GM04504 (cell line): ENCODE measurements at places on chromosomes 2 and 18.

GRCh38 chr2:237035781-237036475 lies 49.8 kb upstream of the COPS8 start:
- no peak for DNase-seq

DNA sequence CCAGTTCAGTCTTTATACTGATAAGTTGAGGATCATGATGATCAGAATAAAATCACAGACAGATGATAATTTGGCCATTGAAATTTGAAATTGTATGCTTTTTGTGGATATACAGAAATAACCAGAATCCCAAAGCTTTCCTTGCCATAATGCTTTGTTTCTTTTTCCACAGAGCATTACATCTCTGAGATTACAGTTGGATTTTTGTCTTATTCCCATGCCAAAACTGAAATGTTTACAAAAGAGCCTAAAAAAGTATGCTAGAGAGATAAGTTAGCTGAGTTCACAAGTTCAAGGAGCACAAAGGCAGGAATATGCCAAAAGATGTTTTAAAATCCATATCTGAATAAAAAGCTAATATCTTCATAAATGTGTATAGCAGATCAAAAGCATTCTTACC lies 321.3 kb downstream of the PID1 start:
- no peak for DNase-seq

GRCh38 chr2:128611421-128612320 lies 293.0 kb upstream of the HS6ST1 start:
- DNase-seq, result no peak

GRCh38 chr18:9362869-9363268 lies 28.3 kb downstream of the TWSG1 start:
- DNase-seq, result no peak

- no peak for DNase-seq
Measured at GRCh38 chr2:106011380-106011779, 182.7 kb downstream of the UXS1 start.

DNA sequence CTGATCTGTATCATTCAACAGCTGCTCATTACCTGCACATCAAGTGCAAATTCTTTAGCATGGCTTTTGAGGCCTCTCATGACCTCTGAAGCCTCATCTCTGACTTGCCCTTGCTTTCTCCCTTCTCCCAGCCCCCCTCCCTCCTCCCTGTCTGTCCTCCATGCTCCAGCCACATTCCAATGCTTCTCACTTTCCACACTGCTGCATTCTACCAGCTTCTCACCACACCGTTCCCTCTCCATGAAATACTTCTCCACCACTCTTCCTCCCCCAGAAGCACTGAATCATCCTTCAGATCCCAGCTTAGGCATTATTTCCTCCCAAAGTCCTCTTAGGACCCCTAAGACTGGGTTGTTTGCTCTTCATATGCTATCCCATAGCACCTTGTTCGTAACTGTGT lies 26.9 kb downstream of the GCG start:
- DNase-seq, result no peak

DNA sequence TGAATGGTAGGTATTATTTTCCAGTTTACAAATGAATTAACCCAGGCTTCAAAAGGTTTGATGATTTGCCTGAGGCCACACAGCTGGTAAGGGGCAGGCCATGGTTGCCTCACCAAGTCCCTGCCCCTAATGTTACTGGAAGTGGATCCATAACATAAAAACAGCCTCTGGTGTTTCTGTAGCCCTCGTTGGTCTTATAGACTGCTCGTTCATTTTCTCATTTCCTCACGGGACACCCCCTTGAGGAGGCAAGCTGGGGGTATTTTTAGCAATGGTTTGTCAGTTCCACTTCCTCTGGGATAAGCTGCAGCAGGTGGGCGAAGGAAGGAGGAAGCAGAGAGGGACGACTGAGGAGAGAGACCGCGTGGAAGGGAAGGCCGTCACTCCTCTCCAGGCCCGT lies 32.9 kb upstream of the NDUFV2 start:
- no peak for DNase-seq

DNA sequence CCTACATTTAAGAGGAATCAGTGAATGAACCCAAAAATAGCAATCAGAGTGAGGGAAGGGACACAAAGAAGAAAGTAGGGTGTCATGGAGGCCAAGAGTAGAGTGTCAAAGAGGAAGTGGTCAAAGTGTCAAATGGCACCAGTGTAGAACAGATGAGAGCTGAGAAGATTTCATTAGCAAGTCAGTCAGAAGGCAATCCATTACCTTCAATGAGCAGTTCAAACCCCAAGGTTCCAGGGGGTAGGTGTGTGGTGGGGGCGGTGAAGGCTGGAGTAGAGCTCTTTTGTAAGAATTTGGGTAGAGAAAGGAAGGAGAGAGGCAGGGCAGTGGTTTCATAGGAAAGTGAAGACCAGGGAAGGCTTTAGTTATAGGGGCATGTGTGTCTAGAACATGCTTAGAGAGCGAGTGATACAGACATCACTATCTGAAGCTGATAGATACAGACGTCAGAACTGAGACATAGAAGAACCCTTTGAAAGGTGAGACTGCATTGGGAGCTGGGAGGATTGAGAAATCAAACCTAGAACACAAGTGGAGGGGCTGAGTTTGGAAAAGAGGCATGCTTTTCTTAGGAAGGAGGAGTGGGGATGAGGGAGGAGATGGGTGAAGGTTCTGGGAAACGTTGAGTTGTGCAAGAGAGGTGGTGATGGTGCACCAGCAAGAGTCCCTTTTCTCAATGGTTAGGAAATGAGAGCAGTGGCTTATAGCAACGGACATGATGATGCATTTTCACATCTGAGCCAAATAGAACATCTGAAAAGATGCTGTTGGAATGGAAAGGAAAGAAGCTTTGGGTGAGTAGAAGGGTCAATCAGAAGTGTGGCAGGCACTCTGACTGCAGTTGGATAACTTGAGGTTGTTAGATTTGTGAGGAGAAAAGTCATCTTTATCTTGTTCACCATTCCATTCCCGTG lies 48.9 kb upstream of the IL1RL1 start:
- DNase-seq, result no peak

GRCh38 chr2:207930747-207931146 lies 94.6 kb downstream of the PLEKHM3 start:
- no peak for DNase-seq

DNA sequence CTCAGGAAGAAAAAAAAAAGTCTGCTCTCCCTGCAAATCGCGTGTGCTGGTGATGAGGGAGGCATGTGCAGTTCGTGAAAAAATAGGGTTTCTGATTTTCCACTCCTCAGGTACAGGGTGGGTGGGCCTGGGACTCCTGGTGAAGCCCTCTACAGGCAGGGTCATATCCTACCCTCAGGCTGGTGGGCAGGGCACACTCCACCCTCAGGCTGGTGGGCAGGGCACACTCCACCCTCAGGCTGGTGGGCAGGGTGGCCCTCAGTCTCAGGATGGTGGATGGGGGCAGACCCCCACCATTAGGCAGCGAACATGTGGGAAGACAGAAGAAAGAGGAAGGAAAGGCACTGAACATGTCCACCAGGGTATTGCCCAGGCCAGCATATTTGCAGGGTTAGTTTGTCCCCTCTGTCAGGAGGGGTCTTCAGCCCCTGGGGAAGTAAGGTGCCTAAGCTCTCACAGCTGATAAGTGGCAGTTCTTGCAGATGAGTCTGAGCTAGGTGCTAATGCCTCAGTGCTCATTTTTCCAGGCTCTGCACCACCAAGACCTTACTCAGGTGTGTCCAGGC lies 95.2 kb upstream of the RAB6C start:
- no peak for DNase-seq

- DNase-seq, result no peak
Measured at GRCh38 chr2:203861197-203861596, 6.4 kb upstream of the CTLA4 start.
